ENCODE measurements at places on chromosomes 16 and 17.

DNA sequence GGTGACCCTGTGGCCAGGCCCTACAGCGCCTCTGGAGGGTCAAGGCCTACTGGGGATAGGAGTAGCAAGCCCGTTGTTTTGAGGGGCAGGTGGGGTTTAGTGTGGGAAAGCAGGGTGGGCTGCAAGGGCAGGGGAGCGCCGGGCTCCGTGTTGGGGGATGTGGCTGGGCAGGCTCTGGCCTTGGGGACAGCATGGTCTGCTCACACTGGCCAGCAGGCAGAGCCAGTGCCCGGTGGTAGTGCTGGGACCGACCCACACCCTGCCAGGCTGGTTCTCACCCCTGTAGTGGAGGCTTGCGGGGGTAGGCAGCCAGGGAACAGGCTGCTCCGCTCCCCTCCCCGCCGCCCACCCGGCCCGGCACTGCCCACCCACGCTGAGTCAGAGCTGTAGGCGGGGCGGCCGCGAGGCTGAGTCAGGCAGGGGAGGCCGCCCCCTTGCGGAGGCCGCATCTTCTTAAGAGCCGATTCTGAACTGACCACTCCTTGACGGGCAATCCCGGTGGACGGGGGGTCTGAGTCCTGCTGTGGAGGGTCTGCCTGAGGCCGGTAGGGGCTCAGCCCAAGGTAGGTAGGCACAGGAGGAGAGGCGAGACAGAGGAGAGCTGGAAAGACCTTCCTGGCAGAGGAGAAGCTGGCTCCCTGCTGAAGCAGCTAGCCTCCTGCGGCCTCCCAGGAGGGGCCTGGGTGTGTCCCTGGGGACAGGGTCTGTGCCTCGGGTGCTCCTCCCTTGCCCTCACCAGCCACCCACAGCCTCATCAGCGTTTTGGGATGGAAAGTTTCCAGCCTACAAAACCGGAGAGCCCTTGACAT lies 62.4 kb downstream of the BAIAP2 start:
- DNase-seq, result peak; percentile 84

- DNase-seq, result no peak
Observed at GRCh38 chr17:10121971-10122707, 76.3 kb downstream of the GAS7 start.

DNA sequence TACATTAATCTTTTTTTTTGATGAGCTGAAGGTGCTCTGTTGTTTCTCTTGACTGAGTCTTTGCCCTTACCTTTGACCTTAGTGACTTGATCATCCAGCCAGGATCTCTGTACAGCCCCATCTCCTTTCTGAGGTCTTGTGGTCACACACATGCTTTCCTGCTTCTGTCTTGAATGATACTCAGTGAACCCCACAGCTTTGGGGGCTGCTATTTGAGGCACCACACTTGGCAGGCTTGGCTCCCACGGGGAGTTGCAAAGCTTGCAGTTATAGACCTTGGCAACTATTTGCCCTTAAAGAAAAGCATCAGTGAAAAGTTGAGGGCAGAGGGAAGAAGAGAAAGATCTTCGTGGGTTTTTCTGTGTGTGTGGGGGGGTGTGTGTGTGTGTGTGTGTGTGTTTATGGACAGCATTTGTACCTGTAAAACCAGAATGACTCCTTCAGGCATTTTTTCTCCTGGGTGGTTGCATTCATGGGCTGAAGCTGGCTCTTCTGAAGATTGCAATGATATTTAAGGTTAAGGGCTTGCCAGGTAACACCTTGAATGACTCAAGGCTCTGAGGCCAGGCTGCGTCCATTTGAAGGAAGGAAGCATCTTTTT lies 101.6 kb downstream of the MSI2 start:
- DNase-seq, result no peak

DNA sequence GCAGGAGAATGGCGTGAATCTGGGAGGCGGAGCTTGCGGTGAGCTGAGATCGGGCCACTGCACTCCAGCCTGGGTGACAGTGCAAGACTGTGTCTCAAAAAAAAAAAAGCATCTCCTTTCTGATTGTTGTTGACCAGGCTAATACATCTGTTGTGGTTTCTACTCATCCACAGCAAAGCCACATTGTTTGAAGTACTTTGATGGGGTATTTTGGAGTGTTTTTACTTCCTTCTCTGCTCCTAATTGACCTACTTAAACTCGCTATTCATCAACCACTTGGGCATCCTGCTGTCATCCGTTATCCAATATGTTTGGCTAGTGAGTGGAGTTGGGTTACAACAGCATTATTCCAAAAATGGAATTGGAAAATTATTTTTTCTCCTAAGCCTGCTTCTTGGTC lies 3.5 kb upstream of the CDC27 start:
- DNase-seq, result no peak

DNA sequence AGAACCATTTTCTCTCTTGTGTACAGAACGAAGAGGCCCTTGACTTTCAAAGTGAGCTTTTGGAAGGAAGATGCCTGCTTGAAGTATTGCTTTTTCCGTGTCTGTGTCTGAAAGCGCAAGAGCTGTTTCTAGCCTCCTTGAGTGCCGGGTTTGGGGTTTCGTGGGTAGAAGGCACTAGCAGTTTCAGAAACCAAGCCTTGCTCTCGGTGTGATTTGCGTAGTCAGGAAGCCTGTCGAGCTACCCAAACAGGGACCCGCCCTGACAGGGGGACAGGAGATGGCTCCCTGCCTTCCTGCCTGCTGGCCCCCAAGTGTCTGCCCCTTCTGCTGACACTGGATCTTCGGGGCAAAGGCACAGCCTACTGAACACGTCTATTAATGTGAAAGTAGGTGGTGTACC lies 322.0 kb downstream of the MAF start:
- DNase-seq, result no peak

DNA sequence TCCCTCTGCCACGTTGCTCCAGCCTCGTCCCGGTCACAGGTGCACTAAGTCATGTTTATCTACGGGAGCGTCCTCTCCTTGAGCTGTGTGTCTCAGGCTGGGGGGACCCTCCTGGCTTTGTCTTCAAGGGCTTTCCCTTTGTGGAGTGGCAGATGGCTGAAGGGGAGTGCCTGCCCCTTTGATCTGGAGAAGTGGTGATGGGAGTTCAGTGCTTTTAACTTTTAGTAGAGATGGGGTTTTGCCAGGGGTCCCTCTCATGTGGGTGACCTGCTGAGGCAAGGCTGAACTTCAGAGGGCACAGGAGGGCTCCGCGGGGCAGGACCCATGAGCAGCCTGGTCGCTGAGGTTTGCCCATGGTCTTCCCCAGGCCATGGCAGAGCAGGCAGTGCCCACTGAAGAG lies 73.1 kb upstream of the CDC42EP4 start:
- DNase-seq, result no peak

GRCh38 chr17:32331243-32332040 lies 10.5 kb downstream of the C17orf75 start:
- DNase-seq, result no peak

GRCh38 chr16:19375561-19376158 lies 42.0 kb upstream of the TMC5 start:
- DNase-seq, result peak; percentile 73

DNA sequence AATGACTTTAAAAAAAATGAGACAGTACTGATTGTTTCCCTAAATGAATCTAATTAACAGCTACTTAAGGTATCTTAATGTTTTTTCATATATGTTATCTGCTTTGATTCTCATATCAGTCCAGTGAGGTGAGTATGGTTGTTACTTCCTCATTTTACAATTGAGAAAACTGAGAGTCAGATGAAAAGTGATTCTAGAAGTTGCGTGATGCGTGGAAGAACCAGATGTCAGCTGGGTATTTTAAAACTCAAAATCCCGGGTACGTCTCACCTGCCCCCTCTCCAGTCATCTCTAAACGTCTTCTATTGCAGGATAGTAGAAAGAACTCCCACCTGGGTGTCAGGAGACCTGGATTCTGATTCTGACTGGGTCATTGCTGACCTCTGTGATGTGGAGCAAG lies 89.2 kb downstream of the MAP2K6 start:
- no peak for DNase-seq

GRCh38 chr16:48558371-48558841 lies 51.6 kb downstream of the N4BP1 start:
- DNase-seq, result no peak

GRCh38 chr16:86923656-86924055 lies 345.3 kb downstream of the FOXL1 start:
- no peak for DNase-seq

- no peak for DNase-seq
Observed at GRCh38 chr17:77829843-77830799, 128.4 kb upstream of the TNRC6C start.

GRCh38 chr16:4393240-4393600 lies 21.6 kb downstream of the VASN start:
- no peak for DNase-seq

GRCh38 chr16:27618606-27619327 lies 68.8 kb downstream of the KATNIP start:
- DNase-seq, result no peak

DNA sequence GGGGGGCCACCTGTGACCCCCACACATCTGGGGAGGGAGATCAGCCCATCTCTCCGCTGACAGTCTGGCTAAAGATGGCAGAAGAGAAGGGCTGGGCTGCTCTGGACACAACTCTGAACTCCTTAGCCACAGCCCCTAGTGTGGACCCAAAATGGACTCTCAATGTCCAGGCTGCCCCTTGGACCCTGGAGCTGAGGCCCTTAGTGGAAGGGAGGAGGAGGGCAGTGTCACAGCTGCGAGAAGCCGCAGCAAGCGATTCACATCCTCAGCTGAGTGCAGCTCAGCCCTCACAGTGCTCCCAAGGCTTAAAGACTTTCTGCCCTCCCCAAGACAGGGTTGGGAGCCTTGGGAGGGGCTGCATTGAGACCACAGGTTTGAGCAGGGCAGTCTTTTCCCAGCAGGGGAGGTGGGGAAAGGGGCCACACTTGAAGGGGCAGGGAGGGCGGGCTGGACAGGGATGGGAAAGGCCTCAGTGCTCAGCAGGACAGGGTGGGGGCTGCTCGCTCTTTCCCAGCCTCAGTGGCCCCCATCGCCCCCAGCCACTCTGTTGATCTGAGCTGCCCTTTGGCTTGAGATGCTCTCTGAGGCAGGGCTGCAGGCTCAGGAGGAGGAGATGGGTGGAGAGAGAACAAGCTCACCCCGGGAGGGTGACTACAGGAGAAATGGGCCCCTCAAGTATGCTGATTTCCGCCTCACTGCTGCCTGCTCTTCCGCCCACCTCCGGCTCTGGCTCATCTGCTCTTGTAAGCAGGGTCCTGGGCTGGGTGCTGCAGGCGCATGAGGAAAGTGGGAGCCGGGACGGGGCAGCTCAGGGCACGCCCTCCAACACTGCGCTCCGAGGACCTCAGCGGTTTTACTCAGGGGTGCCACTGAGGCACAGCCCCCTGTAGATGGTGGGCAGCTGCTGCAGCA lies 50.9 kb upstream of the MTSS2 start:
- DNase-seq, result no peak

- no peak for DNase-seq
Observed at GRCh38 chr17:75181608-75182318, 996 bp downstream of the SUMO2 start.

- no peak for DNase-seq
Observed at GRCh38 chr16:57023541-57024249, 34.3 kb downstream of the NLRC5 start.

DNA sequence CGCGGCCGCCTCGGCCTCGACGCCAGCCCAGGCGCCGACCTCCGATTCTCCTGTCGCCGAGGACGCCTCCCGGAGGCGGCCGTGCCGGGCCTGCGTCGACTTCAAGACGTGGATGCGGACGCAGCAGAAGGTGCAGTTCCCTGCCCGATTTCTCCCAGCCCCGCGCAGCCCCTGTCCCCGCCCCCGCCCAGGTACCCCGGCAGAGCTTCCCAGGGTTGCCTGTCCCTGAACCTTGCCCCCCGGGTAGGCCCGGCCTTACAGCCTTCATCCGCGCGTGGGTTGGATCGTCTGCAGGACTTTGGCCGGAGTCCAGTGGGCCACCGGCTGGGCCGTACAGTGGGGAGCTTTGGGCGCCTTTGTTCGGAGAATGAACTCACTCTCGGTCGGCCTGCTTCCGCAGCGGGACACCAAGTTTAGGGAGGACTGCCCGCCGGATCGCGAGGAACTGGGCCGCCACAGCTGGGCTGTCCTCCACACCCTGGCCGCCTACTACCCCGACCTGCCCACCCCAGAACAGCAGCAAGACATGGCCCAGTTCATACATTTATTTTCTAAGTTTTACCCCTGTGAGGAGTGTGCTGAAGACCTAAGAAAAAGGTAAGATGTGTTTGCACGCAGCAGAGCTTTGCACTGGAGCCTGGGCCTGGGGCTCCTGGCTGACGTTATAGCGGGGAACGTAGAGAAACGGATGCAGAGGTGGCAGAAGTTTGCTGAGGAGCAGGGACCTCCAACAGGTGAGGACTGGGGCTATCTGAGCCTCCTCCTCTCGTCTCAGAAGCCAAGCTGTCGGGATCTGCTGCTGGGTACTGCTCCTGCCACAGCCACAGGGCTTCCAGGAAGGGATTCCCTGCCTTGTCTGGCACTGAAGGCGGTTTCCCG lies 593 bp downstream of the GFER start:
- no peak for DNase-seq

- no peak for DNase-seq
Observed at GRCh38 chr16:47469227-47469626, 8.1 kb downstream of the PHKB start.

DNA sequence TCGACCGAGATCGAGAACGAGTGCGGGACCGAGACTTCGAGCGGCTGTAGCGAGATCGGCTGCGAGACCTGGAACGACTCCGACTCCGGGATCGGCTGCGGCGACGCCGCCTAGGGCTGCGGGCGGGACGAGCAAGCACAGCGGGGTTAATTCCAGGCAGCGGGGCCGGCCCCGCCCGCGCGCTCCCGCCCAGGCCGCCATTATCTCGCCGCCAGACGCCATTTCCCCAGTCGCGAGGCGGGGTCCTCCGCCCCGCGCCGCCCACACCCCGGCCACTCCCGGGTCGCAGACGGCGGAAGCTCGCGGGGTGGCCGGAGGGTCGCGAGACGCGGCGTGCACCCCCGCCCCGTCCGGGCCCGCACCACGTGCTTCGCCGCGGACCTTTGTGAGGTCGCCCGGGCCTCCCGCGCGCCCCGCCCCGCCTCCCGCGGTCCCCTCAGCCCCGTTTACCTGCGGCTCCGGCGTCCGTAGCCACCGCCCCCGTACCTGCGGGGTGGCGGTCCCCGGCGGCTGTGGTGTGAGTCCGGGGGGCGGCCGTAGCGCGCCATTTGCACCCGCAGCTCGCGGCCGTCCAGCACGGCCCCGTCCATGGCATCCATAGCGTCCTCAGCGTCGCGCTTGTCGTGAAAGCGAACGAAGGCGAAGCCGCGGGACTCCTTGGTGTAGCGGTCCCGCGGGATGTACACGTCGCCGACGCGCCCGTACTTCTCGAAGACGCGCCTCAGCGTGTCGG lies 616 bp downstream of the SRSF2 start:
- DNase-seq, result peak; percentile 62

DNA sequence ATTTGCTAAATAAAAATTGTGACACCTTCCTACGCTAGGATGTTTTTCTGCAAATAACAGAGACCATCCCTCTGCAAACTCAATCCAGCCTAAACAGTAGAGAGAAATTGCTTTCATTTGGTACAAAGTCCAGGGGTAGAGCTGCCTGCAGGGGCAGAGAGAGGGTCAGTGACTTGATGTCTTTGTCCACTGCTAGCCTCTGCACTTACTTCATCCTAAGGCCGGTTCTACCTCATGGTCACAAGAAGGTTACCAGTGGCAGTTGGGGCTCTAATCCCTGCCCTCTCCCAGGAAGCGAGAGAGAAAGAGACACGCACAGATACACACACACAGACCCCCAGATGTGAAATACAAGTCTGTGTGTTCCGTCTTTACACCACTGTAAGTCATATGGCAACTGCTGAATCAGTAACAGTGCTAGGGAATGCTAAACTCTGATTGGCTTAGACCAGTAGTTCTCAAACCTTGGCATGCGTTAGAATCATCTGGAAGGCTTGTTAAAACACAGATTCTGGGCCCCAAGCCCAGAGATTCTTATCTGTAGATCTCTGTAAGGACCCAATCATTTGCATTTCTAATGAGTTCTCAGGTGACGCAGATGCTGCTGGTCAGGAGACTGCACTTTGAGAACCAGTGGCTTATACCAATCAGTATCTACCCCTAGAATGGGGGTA lies 13.1 kb upstream of the LPCAT2 start:
- no peak for DNase-seq

All from A549 (cell line).